ENCODE measurements at places on chromosomes 2 and 18.

GRCh38 chr2:105791229-105791628, 46.5 kb downstream of the NCK2 start:
- peak; percentile 23 for DNase-seq

GRCh38 chr2:232296776-232297525, 81.6 kb upstream of the ALPP start:
- DNase-seq: no peak

- no peak for DNase-seq
These were observed 124.0 kb upstream of the GATA6 start for GRCh38 chr18:22045221-22045918.

GRCh38 chr2:128390256-128390990, 71.8 kb upstream of the HS6ST1 start:
- DNase-seq: no peak

DNA sequence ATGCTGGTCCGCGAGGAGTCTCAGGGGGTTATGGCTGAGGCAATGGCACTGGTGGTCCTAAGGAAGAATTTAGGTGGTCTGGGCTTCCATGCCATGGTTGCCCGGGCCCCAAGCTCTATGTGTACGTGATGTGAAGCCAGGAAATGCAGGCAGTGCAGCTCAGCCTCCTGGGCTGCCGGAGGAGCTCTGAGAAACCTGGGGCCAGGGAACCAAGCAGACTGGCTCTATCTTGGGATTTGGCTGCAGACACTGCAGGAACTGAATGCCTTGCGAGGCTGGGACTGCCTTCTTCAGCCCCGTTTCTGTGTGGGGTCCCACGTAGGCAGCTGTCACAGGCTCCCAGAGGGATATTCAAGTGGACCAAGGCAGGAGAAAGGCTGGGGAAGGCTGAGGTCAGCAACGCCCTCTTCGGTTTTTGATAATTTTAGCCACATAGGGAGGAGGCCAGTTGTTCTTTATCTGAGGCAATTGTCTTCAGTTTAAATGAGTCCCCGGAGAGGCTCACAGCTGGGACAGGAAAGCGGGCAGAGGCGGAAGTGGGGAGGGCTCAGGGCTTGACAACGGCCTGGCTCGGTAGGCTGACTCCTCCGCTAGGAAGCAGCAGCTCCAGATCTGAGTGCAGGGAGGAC, 77.7 kb downstream of the RHOB start:
- DNase-seq: no peak

GRCh38 chr18:35463050-35463449, 34.7 kb downstream of the INO80C start:
- DNase-seq: no peak

DNA sequence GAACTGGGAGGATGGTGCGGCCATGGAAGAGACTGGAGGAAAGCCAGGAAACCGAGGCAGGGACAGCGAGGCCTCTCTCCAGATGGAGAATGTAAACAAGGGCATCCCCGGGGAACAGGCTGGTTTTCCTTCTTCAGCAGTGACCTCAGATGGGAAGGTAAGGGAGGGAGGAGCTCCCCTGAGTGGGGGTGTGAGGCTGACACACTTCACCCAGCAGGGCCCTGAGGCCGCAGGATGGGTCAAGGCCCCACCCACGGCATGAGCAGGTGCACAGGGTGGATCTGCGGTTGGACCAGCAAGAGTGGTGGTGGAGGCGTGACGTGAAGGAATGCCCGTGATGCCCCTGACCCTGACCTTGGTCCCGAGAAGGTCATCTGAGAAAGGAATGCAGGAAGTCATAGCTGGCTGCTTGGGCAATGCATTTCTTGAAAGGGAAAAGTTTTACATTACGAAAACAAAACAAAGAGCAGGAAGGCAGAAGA, 48.1 kb downstream of the ADCY3 start:
- no peak for DNase-seq

DNA sequence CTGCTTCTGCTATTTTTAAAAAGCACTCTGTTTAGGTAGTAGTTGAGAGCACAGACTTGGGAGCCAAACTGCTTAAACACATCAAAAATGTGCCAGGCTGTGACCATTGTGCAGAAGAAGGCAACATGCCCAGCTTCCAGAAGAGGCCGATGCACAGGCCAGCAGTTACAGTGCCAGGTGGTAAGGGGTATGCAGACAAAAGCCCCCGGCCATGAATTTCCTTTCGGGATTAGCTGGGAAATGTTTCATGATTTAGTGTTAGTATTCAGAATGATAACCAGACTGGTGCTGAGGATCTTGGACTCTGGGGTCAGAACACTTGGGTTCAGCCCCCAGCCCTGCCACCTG, 40.0 kb upstream of the ATG16L1 start:
- no peak for DNase-seq

Measured in DMS79 treated with DMSO at 0.1 percent for 48 hours (cell line).